ENCODE measurements at places on chromosomes 6 and 20. TPM values are rescaled to one million over a fixed set of nuclear protein-coding genes. Genes with fewer than 3 reads are reported as not detected.

DNA sequence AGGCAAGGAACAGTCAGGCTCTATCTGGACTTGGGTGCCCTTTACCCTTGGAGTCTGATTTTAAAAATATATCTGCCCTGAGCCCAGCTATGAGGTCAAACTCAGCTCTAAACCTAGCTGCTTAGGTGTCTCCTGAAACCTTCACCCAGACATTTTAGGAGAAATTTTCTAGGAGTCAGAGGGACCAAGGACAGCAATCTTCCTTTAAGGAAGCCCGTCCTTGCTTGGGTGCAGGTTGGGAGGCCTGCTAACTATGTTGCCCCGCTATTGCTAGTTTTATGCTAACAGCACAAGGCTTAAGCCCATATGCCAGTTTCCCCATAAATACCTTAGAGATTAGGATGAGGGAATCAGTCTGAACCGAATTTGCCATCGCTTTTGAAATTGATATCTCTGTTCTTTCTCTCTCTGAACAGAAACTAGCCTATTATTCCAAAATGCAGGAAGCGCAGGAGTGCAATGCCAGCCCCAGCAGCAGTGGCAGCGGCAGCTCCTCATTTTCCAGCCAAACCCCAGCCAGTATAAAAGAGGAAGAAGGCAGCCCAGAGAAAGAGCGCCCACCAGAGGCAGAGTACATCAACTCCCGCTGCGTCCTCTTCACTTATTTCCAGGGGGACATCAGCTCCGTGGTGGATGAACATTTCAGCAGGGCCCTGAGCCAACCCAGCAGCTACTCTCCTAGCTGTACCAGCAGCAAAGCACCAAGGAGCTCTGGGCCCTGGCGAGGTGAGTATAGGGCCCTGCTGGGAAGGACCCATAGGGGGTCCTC is 2.6 kb downstream of the VGLL2 start:
- DNase-seq: no peak

GRCh38 chr6:106426250-106426970 is 65.9 kb downstream of the CRYBG1 start:
- no peak for DNase-seq

DNA sequence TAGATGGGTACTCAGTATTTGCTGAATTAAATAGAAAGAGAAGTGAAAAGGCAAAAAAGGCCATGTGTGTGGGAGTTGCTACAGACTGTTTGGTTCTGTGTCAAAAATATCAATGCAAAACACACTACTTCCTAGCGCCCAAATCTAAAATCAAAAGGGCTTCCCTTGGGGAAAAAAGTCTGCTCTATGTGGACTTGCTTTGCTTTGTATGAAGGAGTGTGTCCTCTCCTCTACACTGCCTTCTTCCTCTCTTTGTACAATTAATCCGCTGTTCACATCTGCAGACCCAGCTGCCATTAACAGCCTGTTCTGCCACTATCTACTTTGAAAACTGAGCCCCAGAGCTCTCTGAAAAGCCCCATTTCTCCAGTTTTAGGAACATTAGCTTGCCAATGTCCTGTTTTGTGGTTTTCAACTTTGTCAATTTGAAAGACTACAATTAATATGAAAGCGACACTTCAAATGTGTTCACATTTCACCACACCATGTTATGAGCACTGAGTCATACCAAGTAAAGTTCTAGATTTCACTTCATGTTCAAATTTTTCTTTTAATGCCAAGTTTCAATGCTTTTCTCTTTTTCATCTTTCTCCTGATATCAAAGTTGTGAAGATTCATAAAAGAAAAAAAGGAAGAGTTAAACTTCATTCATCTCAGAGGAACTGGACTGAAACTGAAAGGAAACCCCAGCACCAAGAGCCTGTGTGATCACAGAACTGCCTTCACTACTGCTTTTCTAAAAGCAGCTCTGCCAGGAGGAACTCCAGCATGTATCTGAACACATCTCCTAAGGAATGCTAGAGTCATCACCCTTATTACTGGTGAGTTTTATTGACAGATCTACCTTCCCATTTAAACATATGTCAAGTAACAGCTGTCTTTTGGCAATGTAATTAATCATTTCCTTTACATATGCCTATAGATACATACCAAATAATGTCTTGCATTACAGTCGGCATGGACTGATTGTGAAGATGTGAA is 102.6 kb downstream of the KIF13A start:
- no peak for DNase-seq

DNA sequence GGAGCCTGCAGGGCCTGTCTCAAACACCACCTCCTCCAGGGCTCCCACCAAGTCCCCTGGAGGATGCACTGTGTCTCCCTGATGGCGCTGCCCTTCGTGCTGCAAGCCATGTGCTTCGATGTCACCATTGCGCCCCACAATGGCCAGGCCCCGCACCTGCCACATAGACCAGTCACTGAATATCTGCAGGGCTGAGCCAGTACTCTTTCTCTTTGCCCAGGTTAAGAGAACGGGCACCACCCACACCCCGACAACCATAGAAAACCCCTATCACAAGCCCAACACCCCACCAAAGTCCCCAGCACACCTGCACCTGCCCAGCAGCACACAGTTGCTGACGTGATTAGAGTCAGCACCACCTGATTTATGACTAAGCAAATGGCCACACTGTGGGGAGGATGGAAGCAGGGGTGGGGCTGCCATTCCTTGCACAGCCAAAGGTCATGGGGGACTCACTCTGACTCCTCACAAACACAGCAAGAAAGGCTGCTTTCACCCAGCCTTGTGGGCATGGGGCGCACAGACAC is 104.3 kb downstream of the SLC23A2 start:
- DNase-seq: no peak

DNA sequence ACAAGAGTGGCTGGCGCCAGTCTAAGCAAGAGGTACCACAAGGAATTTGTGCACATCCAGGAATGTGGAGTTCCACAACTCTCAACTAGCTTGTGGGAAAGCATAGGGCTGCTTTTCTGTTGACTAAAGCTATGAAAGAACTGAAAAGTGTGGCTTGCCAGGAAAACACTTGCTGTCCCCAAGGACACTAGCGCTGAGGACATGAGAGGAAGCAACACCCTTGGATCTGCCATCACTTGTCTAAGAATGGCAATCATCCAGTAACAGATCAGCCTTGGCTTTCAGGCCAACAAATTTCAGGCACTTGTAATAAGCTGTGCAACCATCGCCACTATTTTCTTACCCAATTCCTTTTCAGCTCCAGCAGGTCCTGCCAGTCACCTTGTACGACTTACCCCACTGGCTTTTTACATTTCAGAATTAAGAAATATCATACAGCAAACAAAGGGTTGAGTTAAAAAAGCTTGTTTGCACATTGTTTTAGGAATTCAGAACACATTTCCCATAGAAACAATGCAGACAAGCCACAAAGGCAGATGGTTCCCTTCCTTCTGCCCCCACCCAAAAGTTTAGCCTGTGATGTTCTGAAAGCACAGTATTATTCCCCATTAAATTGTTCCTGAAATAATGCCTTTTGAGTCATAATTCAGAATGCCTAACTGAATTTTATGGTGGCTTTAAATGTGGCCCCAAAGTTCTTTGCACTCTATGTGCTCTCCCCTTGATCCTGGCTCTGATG is 57.9 kb upstream of the SSTR4 start:
- DNase-seq: no peak

DNA sequence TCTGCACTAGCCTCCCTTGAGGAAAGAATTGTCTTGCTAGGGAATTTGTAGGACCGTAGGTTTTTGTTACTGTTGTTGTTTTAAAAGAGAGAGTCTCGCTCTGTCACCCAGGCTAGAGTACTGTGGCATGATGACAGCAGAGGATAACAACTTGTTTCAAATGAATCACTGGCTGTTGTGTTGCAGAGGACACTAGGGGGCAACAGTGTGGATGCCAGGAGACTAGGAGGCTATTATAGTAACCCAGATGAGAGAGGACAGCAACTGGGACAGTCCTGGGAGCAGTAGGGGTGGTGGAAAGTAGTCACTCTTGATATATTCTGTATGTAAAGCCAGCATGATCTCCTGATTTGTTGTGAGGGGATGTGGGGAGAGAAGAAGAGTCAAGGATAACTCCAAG is 41.8 kb upstream of the LAMA4 start:
- DNase-seq: no peak

DNA sequence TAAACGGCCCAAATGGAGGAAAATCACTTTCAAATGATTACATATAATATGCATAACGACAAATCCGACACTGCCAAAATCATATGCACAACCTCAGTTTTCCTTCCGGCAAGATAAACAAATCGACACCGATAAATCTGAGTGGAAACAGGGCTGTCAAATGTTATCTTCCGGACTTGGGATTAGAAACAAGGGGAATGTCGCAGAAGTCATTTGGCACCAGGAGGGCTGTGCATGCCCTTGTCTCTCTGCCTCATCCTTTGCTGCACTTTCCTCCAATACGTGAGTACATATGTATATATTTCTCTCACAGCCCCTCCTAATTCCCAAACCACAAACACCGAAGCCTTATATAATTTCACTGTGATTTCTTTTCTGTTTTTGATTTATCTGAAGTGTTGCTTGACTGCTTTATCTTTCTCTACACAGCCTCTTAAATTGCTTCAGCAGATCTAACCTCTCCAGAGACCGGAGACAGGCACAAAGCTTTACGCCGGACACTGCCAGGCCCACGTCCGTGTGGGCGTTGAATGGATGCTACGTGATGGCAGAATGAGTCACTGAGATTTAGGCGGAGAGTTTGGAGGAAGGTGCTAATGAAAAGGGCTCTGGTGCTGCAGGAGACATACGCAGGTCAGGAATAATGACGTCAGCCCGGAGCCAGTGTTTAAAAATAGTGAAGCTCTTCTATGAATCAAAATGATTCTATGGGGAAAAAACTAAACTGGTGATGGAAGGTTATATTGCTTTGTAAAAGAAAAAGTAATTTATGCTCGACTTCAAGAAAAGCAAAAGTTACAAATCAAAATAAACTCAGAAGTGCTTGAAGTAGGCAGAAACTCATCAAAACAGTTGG is 21.0 kb upstream of the PRELID3B start:
- no peak for DNase-seq

DNA sequence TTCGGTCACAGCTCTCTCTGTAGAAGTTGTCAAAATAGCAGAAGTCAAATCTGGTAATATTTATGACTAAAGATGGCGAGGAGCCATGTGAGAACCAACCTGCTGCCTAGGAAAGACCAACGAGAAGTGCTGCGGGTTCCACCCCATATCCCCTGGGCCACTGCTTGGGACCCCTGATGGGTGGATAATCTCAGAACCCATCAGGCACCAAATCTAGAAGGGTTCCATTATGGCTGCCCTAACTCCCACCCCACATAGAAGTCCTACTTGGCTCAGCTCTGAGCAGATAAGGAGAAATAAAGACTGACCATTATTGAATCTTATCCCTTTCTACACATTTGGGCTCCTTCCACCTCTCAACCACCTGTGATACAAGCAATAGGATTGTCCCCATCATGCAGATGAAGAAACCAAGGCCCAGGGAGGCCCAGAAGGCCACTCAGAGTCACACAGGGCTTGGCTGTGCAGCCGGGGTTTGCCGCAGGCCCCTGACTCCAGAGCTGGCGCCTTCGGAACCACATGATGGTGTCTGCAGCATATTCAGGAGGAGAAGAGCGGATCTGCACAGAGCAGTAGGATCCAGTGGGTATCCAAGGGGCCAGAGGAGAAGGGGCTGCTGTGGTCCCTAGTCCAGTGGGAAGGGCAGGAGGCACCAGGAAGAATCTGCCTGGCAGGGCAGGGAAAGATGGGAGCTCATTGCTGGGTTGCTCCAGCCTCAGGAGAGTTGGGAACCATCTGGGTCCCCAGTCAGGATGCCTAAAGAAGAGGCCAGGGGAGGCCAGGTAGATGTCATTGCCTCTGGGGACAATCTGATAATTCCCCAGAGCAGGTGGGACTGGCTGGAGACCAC is 9.6 kb upstream of the PCMTD2 start:
- no peak for DNase-seq

- no peak for DNase-seq
Observed at GRCh38 chr6:23526526-23526925, 599.5 kb upstream of the NRSN1 start.

GPSM3 gene
- 5.2 TPM for polyA plus RNA-seq

TFAP2C gene
- polyA plus RNA-seq: 0.19 TPM

MROH8 gene
- 1.6 TPM for polyA plus RNA-seq

All from pancreas (tissue), 10 donors.